Left colon (tissue), 2 donors: ENCODE measurements at places on chromosomes 6 and 20.

DNA sequence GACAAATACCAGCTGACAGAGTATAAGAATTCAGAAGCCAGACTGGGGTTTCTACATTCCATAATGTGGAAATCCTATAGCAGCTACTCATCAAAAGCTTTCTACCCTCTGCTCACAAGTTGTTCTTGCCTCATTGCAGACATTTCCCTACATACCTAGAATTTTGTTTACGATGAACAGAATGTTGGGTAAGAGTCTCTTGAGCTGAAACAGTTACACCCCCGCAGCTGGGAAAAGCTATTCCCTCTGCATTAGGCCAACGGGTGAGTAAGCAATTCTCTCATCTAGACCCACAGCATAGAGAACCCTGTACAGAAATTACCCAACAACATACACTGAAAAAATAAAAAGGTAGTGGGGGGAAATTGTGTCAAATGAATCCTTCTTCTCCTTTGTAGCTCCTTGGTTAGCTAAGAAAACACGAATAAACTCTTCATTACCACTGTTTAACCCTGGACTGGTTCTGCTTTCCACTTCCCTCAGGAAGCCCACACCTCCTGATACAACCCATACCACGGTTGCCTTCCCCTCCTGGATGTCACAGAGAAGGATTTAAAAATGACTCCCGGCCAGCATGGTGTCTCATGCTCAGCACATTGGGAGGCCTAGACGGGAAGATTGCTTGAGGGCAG lies 215.0 kb upstream of the SHLD1 start:
- no peak for DNase-seq

GRCh38 chr20:47306755-47307370 lies 49.6 kb downstream of the ZMYND8 start:
- DNase-seq: no peak

GRCh38 chr20:1205802-1206201 lies 2.5 kb downstream of the C20orf202 start:
- DNase-seq: no peak

DNA sequence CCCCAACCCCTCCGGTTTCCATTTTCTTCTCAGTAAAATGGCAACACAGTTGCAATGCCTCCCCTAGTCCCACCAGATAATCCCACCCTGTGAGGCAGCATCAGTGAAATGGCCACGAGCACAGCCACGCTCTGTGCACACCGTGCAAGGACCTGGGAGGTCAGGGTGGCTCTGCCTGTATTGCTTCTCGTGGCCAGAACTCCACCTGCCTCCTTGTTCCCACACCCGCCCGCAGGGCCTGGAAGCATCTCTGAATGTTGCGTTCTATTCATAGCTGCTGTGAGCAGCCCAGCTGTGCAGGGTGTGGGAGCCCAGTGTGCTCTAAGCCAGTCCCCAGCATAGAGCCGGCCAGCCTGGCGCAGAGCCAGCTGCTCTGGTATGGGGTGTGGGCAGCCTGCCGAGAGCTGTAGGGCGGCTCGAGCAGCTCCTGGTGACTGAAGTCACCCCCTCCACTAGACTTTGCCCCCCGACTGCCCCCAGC lies 161.1 kb downstream of the DLL1 start:
- no peak for DNase-seq

- no peak for DNase-seq
These were observed 49.9 kb downstream of the PXDC1 start for GRCh38 chr6:3701631-3702030.

DNA sequence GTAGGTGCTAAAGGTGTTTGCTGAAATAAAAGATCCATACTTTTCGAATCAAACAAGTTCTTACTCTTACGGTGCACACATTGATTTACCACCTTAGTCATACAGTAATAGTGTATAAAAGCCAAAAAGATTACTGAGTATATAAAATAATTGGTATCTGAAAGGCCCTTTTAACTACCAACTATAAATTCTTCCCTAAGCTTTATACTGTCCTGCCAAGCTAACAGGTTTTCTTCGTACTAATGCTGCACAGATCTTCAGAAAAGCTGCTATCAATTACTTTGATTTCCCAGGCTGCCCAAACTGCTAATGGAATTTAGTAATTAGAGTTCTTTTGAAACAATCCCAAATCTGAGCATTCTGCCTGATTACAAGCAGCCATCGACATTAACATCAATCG lies 97.5 kb downstream of the PRKN start:
- no peak for DNase-seq

DNA sequence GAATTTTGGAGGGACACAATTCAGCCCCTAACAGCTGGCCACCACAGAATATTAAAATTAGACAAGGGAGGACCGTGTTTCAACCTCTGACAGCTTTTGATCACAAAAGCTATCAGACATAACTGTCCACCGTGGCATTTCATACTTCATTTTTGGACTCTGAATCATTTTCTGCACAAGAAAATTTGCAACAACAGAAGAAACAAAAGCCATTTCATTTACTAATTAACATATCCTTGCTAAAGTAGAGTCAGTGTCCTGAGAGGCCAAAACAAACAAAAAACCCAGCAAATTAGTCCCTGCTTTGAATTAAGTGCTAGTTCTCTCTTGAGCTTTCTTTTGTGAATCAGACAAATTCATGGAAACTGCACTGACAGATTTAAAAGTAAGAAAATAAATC lies 17.6 kb upstream of the COL12A1 start:
- DNase-seq: no peak

DNA sequence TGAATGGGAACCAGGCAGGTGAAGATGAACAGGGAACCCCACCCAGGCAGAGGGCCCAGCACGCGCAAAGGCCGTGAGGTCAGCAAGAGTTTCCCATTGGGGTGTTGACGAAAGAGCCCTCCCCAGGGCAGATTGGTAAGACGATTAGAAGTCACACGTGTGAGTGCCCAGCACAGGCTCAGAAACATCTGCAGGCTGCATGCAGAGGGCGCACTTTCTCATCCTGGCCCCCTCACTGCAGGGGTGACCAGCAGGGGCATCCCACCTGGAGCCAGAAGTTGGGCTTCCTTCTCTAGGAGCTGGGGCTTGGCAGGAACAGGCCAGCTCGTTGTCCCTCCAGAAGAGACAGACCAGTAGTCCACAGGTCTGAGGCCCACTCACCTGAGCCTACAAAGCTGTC lies 38.4 kb downstream of the VSTM2L start:
- DNase-seq: no peak

- no peak for DNase-seq
These were observed 77.3 kb downstream of the DTD1 start for GRCh38 chr20:18665135-18665534.

GRCh38 chr6:47097092-47097945 lies 55.2 kb upstream of the ADGRF1 start:
- DNase-seq: peak; percentile 78

GRCh38 chr6:29933955-29934354 lies 8.4 kb upstream of the HLA-A start:
- DNase-seq: no peak

- no peak for DNase-seq
These were observed 141.1 kb downstream of the SYCP2 start for GRCh38 chr20:59792300-59792699.

GRCh38 chr20:8858181-8858787 lies 210.6 kb upstream of the PLCB4 start:
- no peak for DNase-seq
